ENCODE measurements at places on chromosomes 4 and X.

DNA sequence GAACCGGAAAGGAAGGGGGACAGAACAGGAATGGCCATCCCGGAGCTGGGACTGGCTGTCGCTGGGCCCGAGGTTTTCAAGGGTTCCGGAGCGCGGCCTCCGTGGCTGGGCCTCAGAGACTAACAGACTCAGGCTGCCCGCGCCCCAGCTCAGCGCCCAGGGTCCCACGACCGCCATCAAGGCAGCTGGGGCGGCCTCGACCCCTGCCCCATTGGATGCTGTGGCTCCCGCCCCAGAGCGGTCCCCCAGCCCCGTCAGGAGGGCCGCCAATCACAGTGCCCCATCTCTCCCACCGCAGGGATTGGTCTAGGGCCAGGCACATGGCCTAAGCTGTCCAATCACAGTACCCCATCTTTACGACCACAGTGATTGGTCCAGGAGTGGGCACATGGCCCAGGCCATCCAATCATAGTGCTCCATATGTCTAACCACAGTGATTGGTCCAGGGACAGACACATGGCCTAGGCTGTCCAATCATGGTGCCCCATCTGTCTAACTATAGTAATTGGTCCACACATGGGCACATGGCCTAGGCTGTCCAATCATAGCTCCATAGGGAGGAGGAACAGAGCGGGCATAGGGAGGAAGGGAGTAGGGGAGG lies 105.3 kb upstream of the NKX1-1 start:
- DNase-seq, result peak; percentile 27

DNA sequence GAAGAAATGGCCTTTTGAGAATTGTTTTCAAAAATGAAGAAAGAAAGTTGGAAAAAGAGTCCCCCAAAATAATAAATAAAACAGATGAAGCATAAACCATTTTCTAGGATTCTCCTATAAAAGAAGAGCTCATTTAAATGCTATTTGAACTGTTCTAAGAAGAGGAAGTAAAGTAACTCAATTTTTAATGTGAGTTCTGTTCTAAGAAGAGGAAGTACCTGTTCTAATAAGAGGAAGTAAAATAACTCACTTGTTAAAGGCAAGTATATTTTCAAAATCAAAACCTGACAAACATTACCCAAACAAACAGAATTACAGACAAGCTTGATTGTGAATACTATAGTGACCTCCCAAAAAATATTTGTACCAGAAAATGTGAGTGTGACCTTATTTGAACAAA lies 1326.3 kb downstream of the C4orf33 start:
- no peak for DNase-seq

DNA sequence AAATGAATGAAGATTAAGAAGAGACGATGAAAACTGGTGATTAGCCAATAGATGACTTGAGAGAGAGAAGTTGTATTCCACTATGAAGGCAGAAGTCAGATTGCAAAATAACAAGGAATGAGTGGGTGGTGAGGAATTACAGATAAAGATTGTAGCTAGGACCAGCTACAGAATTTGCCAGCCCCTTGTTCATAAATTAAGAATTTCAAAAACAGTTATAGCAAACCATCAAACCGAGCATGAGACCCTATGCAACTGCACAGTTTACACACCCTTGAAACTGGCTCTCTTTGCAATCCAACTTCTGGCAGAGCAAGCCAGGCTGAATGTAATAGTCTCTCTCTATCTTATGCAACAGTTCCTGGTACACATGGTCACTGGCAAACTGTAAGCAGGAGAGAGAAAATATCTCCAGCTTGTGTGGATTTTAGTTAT lies 35.2 kb downstream of the STAP1 start:
- no peak for DNase-seq

- no peak for DNase-seq
Measured at GRCh38 chrX:45537936-45538335, 337.3 kb upstream of the DIPK2B start.

DNA sequence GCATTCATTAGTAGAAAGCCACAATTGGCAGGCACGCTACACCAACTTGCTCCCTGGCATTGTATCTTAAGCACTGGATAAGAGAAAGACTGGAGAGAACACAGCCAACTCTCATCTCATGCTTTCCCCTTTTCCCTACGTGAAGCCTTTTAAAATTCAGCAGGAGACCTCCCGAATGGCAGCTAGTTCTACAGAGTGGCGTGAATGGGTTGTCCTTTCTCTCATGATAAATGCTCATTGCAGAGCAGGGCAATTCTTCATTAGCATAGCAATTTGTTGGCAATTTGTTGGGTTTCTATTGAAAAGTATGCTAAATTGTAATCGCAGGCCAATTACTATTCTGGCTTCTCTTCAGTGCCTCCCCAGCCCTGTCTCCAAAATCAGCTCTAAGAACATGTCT lies 48.0 kb downstream of the SEPTIN11 start:
- DNase-seq, result no peak

DNA sequence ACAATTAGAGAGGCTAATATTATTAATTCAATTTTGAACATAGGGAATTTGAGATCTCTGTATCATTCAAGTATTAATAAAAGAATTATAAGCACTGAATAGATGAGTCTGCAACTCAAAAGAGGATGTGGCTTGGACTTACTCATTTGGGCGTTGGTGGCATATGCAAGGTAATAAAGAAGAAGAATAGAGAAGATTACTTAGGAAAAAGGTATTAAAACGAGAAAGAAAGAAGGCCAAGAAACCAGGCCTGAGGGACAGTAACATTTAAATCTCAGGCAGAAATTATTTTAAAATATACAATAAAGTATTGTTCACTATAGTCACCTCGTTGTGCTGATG lies 383.0 kb upstream of the INTU start:
- no peak for DNase-seq

- DNase-seq, result no peak
Measured at GRCh38 chr4:103306870-103307375, 108.8 kb upstream of the CENPE start.

DNA sequence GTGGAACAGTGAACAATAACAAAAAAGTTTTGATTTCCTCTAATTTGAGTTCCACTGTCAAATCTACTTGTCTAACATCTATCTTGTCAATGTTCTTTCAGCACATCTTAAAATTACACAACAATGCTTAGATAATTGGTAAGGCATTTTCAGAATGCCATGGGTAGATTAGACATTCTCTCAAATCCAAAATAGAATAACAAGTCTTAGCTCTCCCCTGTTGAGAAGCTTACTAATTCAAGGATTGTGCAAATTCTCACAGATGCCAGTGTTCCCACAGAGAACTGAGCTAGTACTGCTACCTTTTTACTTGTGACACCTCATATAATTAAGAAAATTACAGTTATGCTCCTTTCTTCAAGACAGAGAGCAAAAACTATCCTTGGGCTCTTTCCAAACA lies 2442.0 kb downstream of the PCDH7 start:
- no peak for DNase-seq

DNA sequence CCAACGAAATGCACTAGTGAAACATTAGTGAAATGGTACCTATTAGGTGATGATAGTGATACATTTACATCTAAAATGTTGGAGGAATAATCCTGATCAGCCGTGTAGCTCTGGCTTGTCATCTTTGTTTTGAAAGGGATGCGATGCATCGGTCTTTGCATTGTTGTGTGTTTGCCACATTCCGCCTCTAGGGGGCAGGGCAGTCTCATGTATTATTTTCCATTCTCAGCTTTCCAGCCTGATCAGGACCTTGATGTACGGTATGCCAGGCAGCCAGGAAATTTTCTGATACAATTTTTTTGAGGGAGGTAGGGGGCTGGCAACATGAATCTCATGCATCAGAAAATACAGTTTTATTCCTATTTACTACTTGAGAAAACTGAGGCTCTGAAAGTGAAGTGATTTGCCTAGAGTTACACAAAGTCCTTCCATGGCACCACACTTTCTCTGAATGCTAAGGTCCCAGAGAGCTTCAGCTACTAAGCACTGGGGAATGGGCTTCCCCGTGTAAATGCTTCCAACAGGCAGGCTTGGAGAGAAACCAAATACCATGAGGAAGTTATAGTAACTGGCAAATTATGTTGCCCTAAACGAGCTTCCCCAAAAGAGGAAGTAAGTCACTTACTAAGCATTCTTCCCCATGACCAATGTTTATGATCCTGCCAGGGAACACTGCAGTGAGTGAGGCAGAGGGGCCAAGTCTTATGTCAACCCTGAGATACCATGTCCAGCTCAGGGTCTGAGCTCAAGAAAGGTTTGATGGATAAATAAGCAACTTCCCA lies 31.8 kb upstream of the IQSEC2 start:
- DNase-seq, result peak; percentile 70

DNA sequence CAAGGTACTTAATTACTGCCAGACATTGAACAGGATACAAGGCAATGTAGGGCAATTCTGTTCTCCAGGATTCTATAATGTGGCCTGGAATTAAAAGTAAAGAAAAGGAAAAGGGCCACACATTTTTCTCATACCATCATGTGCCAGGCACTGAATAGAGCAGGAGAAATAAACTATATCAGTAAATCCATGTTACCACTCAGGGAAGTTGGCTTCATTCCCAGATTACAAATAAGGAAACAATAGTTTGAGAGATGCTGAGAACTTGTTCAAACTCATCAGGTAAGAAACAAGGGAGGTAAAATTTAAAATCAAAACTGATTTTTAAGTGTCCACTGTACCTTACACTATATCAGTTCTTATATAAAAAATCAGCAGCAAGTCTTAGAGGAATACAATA lies 645.0 kb upstream of the ATOH1 start:
- no peak for DNase-seq

DNA sequence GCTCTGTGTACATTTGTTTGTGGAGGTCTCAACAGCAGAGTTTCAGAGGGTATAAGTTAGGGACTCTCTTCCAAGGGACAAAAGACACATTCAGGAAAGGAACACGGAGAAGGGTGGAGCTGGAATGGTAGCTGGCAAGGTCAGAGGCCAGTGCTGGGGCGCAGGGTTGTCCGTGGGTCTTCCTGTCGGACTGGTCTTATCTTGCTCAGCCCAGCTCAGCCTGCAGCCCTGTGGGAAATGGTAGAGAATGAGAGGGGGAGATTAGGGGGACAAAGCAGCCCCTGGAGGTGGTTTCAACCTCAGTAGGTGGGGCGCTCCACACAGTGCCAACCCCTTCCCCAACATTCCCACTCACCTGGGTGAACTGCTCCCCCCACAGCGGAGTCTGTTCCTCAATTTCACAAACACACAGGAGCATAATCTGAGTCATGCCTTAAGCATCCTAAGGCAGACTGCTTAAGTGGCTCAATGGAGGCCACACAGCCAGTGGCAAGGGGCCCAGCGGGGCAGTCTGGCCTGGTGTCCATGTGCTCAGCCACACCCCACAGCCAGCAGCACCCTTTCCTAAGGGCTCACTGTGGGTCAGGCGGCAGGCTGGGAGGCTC lies 6.9 kb upstream of the HDAC6 start:
- DNase-seq, result peak; percentile 38

- DNase-seq, result no peak
Measured at GRCh38 chr4:73776321-73776729, 36.0 kb downstream of the CXCL8 start.

GRCh38 chrX:15854080-15854655 lies 445 bp downstream of the AP1S2 start:
- DNase-seq, result peak; percentile 39

- DNase-seq, result no peak
Measured at GRCh38 chr4:16685536-16685935, 212.9 kb downstream of the LDB2 start.

- DNase-seq, result no peak
Measured at GRCh38 chrX:46601283-46601682, 27.7 kb downstream of the CHST7 start.

DNA sequence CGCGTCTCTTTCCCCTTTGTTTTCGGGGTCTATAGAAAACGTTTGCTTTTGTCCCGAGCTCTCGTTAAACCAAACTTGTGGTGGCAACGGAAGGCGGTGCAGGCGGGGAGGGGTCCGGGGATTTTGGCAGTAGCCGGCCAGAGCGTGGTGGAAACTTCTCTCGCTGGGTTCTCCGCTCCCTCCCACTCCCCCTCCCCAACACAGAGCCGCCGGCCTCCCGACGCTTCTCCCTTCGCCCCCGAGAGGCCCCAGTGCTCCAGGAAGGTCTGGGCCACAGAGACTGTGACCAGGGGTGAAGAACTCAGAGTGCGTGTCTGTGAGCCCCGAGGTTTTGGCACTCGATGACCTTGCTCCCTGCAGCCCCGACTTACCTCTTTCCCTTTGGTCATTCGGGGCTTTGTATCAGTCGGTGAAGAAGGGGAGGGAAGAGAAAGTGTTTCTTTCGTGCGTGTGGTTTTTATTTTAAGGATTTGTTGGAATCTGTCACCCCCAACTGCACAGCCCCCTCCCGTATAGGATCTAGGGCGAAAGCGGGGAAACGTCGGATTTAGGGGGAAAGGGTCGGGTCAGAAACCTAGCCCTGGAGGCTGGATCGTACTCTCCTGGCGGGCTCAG lies 9.0 kb upstream of the BCOR start:
- no peak for DNase-seq

- DNase-seq, result no peak
Measured at GRCh38 chrX:96445531-96446065, 239.0 kb upstream of the DIAPH2 start.

- peak; percentile 17 for DNase-seq
Measured at GRCh38 chr4:39976945-39977488, 694 bp downstream of the PDS5A start.

GRCh38 chr4:44121210-44121609 lies 327.4 kb downstream of the KCTD8 start:
- DNase-seq, result no peak

- DNase-seq, result peak; percentile 15
Measured at GRCh38 chrX:128458888-128459287, 406.7 kb upstream of the ACTRT1 start.

GRCh38 chr4:117481742-117482141 lies 396.4 kb upstream of the TRAM1L1 start:
- no peak for DNase-seq

GRCh38 chr4:73653695-73654106 lies 33.5 kb upstream of the RASSF6 start:
- peak; percentile 34 for DNase-seq

- DNase-seq, result no peak
Measured at GRCh38 chrX:118507766-118508165, 12.2 kb downstream of the DOCK11 start.

DNA sequence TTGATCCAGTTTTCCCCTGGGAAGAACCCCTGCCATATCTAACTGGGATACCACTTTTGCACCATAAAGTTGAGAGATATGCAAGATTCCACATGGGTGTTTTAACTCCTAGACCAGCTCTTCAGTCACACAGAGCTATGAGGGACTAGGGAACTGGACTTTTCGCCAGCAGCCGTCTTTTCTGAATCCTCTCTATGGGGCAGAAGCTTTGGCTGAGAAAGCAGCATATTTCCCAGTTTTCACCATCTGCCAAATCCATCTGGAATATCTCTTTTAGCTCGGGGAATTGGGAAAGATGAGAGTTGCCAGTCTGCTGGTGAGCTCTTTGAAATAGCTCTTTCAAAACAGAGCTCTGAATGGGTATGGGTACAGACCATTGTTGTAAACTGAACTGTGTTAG lies 20.9 kb downstream of the APOOL start:
- DNase-seq, result no peak

DNA sequence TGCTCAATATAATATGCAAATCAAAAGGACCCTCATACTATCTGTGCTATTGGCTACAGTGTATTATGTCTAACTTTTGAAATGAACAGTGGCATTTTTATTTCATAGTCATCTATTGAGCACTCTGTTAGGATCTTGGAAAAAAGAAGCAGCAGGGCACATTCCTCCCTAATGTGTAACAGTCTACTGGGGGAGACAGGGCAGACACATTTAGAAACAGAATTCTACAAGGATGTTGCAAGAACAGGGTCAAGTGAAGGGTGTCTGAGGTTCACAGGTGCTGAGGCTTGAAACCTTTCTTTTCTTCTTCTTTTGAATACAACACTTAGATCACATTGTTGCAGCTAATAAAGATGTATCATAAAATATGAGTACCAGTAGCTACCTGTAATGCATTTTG lies 129.7 kb upstream of the SLC4A4 start:
- peak; percentile 5 for DNase-seq

GRCh38 chrX:117973110-117973807 lies 143.4 kb downstream of the KLHL13 start:
- no peak for DNase-seq
